Heart right ventricle (tissue), 16 donors: ENCODE measurements at places on chromosomes 1 and 21.
A peak's percentile ranks its signal among the peaks of the same experiment; 100 is the strongest.

- no peak for DNase-seq
Measured at GRCh38 chr1:9453779-9454418, 85.4 kb upstream of the SLC25A33 start.

DNA sequence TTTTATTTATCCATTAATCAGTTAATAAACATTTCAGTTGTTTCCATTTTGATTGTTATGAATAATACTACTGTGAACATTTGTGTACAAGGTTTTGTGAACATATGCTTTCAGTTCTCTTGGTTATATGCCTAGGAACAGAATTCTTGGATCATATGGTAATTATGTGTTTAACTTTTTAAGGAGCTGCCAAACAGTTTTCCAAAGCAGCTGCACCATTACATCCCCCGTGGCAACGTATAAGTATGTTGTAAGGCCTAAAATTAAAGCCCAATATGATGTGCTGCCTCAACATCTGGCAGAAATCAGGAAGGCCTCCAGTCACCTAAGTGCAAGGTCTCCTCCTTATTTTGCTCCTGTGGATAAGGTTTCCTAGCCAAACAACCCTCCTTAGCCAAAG is 235.6 kb upstream of the CACYBP start:
- no peak for DNase-seq

- peak; percentile 59 for DNase-seq
Measured at GRCh38 chr1:228176461-228177182, 11.0 kb downstream of the IBA57 start.

GRCh38 chr1:1354271-1355247 is 3.8 kb downstream of the MXRA8 start:
- DNase-seq = peak; percentile 20

GRCh38 chr1:35439626-35440025 is 117.6 kb downstream of the KIAA0319L start:
- no peak for DNase-seq

DNA sequence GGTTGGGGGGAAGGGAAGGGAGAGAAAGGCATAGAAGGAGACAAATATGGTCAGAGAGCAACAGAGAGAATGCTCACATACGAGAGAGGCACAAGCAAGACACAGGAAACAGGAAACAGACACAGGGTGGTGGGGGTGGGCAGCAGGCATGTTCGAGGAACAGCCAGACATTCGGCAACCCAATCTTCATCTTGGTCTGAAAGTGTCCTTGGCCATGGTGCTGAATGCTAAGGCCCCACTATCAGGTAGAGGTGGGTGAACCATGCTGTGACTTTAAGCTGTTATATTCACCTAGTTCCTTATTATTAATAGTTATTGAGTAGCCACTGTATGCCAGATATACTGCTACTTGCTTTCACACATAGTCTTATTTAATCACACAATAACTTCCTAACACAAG is 109.2 kb downstream of the DDX20 start:
- DNase-seq = no peak

- no peak for DNase-seq
Measured at GRCh38 chr21:46295177-46295770, 9.1 kb downstream of the YBEY start.

DNA sequence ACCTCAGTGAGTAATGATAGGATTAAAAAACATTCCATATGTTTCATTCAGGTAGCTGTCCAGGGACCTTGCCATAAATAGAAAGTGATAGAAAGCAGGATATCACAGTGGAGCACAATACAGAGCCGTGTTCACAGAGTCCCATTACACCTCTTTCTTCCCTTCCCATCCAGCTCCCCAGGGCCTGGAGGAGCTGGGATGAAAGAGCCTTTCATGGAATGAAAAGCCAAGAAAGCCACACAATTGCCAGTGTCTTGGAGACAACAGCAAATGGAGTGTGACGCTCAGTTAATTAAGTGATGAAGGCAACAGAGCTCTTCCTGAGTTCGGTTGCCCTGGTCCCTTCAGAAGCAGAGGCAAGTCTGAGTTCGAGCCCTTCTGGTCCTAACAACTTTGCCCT is 387.3 kb upstream of the PLXNA2 start:
- no peak for DNase-seq

DNA sequence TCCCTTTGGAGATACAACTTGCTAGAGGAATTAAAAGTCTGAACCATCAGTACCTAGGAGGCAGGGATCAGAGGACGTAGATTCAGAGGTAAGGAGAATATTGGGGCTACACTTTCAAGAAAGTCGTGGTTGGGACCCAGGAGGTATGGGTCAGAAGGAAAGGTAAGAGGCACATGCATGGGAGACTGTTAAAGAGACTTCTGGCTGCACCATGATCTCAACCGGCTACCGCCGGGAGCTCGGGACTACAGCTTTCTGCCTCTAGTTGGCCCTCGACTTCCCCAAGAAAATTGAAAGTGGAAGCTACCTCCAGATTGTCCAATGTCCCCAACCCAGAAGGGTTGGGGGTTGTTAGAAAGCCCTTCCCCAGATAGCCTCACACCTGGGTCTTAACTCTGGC is 355.7 kb upstream of the TMPRSS15 start:
- DNase-seq = no peak

DNA sequence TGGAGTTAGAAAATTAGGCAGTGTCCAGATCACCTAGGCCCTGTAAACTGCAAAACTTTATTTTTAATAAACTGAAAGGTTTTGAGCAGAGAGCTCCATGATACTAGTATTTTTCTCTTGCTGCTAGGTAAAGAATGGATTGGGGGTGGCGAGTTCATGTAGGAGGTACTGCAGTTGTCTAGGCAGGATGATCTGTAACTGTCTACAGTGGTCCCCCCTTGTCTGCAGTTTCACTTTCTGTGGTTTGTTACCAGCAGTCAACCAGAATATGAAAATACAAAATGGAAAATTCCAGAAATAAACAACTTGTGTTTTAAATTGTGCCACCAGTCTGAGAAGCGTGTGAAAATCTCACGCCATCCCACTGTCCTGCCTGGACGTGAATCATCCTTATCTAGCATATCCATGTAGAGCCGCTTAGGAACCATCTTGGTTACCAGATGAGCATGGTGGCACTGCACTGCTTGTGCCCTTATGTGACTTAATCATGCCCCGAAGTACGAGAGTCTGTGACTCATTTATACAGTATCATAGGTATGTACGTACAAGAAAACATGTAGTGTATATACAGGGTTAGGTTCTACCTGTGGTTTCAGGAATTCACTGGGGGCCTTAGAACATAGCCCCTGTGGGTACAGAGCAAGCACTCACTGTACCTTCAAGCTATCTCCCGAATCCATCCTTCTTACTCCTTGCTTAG is 94.2 kb downstream of the AHCTF1 start:
- DNase-seq = no peak

DNA sequence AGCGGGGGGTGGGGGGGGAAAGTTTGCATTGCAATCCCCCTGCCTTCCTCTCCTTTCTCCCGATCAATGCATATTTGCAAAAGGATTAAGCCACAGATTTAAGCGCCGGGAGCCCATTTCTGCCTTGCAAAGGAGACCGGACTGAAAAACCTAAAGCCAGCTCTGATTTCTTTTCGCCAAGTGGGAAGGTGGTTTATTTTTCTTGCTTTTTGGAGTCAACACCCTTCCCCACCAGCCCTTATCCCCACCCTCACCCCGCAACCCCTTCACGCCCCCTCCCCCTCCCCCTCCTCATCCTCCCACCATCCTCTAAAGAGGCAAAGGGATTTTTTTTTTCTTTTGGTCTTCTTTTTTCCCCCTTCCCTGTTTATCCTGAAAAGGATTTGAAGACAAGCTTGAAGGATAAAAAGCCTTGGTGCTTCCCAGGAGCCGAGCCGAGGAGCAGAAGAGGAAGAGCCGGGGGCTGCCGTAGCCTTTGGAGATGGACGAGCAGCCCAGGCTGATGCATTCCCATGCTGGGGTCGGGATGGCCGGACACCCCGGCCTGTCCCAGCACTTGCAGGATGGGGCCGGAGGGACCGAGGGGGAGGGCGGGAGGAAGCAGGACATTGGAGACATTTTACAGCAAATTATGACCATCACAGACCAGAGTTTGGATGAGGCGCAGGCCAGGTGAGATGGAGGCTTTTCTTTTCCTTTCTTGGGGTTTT is 513 bp downstream of the PBX1 start:
- DNase-seq = peak; percentile 31

DNA sequence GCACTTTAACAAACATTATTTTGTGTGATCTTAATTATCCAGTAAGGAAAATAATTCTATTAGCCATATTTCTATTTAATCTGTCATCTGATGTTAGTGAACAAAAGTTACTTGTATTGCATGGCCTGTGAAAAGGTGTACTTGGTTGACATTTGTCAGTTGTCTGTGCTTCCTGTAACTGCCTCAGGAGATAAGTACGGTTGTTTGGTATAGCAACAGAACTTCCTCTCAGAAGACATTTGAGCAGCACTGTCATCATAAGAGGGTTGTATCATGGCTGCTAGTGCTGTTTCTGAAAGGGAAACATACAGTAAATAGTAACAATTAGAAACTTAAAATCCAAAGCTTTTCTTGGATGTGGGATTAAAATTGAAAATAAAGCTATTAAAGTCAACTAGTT is 3.4 kb downstream of the BLZF1 start:
- DNase-seq = no peak

DNA sequence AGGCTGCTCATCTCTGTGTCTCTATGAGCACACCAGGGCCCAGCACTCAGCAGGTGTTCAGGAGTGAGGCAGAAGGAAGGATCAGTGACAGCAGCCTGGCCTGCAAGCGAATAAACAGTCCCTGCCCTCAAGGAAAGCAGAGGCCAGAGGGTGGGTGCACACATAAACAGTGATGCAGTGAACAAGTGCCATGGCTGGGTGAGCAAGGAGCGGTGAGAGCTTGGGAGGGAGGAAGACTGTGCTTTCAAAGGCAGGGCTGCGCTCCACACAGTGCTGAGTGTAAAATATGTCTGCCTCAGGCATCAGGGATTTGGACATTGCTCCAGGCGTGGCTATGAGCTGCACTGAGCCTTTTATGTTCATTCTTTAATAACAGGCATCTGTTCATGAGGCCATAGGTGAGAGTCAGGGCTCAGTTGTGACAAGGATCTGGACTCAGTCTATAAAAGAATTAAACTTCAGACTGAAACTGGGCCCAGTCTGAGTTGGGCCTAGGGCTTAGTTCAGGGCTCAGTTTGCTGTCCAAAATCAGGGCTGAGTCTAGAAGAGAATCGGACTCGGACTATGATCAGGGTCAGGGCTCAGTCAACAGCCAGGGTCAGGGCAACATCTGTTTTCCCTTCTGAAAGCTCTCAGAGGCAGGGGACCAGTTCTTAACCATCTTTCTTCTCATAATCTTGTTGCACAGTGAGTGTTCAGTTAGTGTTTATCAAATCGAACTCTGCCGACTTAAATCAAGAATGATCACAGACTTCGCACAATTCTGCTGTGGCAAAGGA is 213.7 kb downstream of the FOXD2 start:
- no peak for DNase-seq

- DNase-seq = no peak
Measured at GRCh38 chr1:111879081-111879480, 110.4 kb downstream of the KCND3 start.

- DNase-seq = no peak
Measured at GRCh38 chr1:117821382-117821755, 108.1 kb downstream of the GDAP2 start.

- DNase-seq = no peak
Measured at GRCh38 chr21:45291613-45292398, 4.1 kb upstream of the POFUT2 start.

DNA sequence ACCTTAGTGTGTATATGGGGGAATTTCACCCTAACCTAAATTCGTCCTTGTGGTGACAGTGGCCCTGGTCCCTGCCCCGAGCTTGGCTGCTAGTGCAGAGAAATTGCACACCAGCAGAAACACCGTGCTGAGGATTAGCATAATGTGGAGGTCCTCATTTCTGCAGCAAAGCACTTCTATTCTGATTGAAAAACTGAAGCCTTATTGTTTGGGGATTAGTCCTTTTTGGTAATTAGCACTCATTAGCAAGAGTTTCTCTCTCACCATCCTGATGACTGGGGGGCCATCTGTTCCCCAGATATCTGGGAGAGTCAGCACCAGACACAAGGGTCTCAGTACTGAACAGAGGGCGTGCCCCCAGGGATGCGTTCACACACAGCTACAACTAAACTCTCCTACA is 55.2 kb downstream of the AJAP1 start:
- DNase-seq = no peak

DNA sequence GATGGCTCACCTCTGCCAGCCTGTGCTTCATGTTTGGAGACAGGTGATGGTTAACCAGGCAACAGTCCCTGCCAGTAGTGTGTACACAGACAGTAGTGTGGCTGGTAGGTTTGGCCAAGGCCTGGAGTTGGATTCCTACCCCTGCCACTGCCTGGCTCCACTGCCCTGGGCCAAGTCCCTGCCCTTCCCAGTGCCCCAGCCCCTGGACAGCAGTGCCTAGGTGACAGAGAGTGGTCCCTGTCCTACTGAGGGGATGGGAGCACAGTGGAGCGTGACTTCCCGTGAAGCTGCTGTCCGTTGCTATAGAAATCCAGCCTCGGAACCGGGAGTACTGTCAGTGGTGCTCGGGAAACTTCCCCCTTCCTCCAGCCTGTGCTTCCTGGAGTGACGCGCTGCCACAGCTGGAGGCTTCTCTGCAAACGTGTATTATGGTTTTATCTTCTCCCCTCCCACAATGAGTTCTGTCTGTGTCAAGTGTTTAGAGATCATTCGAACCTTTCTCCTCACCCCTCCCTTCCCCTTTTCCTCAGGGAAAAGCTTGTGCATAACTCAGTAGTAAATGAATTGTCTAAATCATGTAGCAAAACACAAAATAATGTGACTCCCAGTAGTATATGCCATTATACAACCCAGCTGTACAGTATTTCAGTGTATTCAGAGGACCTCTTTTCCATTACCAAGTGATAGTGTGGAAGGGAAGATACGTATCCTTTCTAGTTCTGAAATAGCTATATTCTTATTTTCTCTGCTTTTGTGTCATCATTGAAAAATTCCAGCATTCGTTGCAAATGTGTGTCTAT is 73.4 kb downstream of the GALNT2 start:
- DNase-seq = peak; percentile 48

DNA sequence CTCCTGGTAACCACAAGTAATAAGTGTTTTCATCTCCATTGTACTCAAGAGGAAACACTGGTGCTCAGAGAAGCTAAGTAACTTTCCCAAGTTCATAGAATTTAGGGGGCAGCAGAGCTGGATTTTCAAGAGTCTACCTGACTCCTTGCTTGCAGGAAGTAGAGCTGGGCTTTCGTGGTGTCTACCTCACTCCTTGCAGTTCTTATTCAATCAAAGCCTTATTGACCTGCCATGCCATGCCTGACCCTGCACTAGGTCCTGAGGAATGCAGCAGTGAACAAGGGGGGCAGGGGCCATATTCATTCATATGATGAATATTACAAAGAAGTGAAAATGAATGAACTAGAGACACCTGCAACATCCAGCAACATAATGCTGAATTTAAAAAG is 93.3 kb downstream of the GLIS1 start:
- no peak for DNase-seq

DNA sequence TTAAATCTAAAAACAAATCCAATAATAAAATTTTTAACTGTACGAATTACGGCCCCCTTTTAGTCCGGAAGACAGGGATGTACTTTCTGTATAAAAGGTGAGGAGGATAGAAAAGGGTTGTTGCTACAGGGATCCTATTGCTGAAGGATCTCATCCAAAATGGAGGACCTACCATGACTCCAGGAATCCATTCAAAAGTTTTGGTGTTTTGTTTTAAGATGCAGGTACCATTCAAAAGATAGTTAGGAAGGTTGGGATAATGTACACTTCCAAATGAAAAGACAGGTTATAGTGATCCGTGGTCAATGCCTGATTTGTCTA is 1.3 kb upstream of the ENAH start:
- no peak for DNase-seq

- no peak for DNase-seq
Measured at GRCh38 chr1:81812712-81813111, 12.0 kb downstream of the ADGRL2 start.

- no peak for DNase-seq
Measured at GRCh38 chr1:164380893-164381292, 178.1 kb upstream of the PBX1 start.
